Esophagus squamous epithelium (tissue), 5 donors: ENCODE measurements at places on chromosomes 4 and X.

GRCh38 chr4:8468746-8469535 is 28.4 kb downstream of the TRMT44 start:
- no peak for DNase-seq

GRCh38 chrX:77118686-77119085 is 328.5 kb upstream of the FGF16 start:
- no peak for DNase-seq

DNA sequence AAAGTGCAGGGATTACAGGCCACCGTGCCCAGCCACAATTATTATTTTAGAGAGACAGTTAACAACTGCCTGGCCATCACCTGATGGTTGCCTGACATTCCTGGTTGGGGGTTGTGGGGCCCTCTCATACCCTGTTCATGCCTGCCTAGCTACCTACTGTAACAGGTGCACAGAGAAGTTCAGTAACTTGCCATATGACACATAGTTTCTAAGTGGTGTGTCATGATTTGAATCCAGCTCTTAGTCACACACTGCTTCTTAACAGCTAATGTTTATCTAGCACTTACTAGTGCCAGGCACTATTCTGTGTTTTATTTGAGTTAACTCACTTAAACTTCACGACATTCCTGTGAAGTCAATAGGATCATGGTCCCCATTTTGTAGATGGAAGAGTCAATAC is 122.7 kb upstream of the JADE1 start:
- no peak for DNase-seq

GRCh38 chr4:14596028-14596427 is 406.3 kb upstream of the CPEB2 start:
- no peak for DNase-seq

DNA sequence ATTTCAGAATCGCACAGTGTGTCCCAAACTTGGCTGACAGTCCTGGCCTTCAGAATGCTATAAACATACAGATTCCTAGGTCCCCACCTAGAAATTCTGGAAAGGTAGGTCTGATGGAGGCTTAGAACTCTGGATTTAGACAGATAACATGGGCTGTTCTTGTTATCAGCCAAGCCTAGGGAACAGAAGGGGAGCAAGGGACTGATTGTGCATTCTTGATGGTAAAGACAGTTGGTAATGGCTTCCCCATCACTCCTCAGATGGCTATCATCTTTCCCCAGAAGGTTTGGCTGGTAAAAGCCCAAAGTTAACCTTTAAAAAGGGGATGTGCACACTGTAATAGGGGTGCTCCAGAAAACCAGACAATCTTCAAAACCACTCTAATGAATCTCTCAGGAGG is 35.7 kb downstream of the DIPK2B start:
- no peak for DNase-seq

DNA sequence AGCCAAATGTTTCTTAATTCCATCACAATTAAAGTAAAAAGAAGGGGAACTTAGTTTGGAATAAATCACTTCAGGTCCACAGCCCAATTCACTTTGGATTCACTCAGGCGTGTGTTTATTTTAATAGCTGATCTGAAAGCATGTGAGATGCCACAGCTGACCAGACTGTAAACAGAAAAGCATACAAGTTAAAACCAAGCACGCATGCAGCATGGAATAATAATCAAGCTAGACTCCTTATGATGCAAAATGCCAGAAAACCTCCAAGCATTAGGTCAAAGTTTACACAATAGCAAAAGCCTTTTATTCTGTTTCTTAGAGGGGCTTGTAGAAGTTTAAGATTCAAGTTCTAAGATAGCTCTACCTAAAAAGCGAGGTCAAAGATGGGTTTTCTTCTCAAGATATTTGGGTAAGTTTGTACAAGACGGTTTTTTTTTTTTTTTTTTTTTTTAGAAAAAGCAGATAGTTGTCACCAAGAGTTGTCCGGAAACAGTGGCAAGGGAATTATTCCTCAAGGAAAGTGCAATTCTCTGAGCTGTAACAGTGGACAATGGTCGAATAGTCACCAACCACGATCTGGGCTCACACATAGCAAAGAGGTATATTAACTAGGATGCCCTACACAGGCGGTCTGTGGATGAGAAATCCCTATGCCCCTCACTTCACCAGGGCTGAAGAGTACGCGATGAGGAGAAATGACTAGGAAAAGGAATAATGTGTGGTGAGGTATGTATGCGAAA is 763 bp upstream of the PRRG1 start:
- DNase-seq: no peak

GRCh38 chr4:1721666-1722550 is 587 bp downstream of the TACC3 start:
- DNase-seq: no peak
